Effector CD4-positive, alpha-beta T cell (primary cell): ENCODE measurements at places on chromosomes 7 and 10.

DNA sequence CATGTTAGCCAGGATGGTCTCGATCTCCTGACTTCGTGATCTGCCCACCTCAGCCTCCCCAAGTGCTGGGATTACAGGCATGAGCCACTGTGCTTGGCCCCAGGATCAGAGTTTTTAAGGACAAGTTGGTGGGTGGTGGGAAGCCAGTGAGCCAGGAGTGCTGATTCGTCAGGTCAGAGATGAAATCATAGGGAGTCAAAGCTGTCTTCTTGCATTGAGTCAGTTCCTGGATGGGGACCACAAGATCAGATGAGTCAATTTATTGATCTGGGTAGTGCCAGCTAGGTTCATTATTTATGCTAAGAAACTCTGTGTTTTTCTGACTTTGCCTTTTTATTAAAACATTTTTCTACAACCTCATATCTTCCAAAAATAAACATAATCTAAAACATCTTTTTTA, 423.8 kb downstream of the ARL4A start:
- DNase-seq: no peak

- no peak for DNase-seq
Observed at GRCh38 chr7:35648367-35648766, 46.6 kb downstream of the HERPUD2 start.

GRCh38 chr7:31051598-31052486, at the start of gene ADCYAP1R1:
Gene ADCYAP1R1, plus strand, starts transcription at chr7:31052308. Its CDS starts 10,957 bp downstream, at chr7:31063265.
- no peak for DNase-seq

GRCh38 chr7:128427289-128427891, 17.6 kb upstream of the IMPDH1 start:
- peak; percentile 19 for DNase-seq

DNA sequence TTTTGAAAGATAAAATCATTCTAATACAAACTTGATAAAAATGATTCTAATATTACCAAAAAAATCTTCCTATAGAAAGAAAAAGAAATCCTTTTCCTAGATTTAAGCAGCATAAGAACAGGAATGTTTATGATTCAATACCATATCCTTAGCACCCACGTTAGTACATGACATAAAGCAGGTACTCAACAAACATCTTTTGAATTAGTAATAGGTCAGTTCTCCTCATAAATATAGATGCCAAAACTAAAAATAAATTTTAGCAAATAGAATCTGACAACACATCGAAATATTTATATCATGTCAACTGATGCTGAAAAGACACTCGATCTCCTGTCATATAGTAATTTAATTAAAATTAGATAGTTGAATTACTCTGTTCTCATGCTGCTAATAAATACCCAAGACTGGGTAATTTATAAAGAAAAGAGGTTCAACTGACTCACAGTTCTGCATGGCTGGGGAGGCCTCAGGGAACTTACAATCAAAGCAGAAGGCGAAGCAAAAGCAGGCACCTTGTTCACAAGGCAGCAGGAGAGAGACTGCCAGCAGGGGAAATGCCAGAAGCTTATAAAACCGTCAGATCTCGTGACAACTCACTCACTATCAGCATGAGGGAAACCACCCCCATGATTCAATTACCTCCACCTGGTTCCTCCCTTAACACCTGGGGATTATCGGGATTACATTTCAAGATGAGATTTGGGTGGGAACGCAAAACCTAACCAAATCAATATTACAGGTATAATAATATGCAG, 191.8 kb downstream of the HTR7 start:
- no peak for DNase-seq
